RCC 7860 (cell line): ENCODE measurements at places on chromosomes 4 and X.

DNA sequence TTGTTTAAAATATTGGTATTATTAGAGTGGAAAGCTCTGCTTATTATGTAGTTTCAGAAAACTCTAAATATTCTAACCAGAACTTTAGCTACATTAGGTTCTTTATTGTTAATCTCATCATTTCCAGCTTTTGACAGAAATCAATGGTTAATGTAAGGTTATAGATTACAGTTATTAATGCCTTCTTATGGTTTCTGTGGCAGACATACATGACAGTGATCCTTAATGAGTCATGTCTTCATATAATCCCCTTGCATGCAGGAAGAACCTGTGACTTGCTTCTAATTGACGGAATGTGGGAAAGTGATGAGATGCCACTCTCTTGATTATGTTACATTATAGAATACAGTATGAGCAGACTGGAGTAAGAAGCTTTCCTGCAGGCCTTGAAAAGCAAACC lies 23.5 kb downstream of the KLHL8 start:
- no peak for DNase-seq

- no peak for DNase-seq
These were observed 301.4 kb downstream of the GRIA2 start for GRCh38 chr4:157521906-157522305.

GRCh38 chrX:121151293-121151692 lies 103.9 kb downstream of the GLUD2 start:
- DNase-seq = no peak

DNA sequence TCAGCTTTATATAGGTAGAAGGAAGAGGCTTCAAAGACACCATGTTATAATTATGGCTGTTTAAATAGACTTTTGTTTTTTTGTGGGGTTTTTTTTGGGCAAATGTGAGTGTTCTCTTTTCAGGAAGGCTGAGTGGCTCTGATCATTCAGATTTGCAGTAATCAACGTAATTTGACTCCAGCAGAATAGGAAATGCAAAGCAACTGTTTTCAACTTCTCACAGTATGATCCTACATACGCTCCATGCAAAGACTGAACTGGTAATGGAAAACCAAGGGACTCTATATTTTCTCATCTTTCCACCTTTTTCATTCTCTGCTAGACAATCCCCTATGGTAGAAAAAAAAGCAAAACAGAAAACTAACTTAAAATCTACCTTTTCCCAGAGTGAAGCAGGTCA lies 10.8 kb downstream of the ADH1B start:
- DNase-seq = no peak

GRCh38 chr4:141635736-141636081 lies 674 bp upstream of the IL15 start:
- DNase-seq = no peak
